PC-9 (cell line): ENCODE measurements at places on chromosomes 13 and 19. TPM values are rescaled to one million over a fixed set of nuclear protein-coding genes. Genes with fewer than 3 reads are reported as not detected.
A peak's percentile ranks its signal among the peaks of the same experiment; 100 is the strongest.

DNA sequence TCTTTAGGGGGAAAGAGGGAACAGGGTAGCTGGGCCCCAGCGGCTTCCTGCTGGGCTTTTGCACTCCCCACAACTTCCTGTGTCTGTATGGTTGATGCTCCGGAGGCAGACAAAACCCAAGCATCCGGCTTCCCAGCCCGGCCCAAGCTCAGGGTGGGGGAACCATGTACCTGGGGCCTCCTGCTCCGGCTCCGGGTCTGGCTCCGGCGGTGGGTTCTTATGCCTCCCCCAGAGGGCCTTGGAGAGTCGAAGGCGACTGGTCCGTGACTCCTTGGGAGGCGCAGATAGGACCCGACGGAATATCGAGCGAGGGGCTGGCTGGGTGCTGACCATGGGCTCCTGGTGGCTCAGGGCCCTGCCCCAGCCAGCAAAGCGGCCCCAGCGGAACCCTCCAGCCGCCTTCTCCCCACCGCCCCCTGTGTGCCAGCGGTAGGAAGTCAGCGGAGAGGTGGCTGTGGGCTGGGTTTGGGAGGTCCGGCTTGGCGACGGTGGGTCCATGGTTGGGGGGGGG, 428 bp downstream of the RASAL3 start:
- no peak overlapping the region for H3K4me3 ChIP-seq
- DNase-seq = no peak

DNA sequence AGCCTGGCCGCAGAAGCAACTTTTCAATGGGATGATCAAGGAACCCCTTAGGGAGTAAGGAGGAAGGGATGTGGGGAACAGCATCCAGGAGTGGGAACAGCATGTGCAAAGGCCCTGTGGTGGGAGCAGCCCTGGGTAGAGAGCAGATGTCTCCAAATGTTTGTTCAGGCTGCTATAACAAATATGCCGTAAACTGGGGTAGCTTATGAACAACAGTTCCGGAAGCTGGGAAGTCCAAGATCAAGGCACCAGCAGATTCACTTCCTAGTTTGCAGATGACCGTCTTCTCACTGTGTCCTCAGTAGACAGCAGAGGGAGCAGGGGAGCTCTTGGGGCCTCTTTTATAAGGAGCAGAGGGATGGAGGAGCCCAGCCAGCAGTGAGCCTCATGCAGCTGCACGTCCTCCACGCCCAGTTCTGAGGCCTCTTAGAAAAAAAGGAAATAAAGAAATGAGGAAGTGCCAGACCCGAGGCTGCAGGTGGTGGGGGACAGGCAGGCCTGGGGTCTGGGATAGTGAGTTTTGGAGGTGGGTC, 4.2 kb upstream of the LRRC25 start:
- no peak overlapping the region for H3K4me3 ChIP-seq
- peak; percentile 44 for DNase-seq
- no peaks in the 10 kb centered on the region for H3K36me3 ChIP-seq

CGB5 gene
- total RNA-seq = 1.1 and 1.9 TPM in 2 replicates

DNA sequence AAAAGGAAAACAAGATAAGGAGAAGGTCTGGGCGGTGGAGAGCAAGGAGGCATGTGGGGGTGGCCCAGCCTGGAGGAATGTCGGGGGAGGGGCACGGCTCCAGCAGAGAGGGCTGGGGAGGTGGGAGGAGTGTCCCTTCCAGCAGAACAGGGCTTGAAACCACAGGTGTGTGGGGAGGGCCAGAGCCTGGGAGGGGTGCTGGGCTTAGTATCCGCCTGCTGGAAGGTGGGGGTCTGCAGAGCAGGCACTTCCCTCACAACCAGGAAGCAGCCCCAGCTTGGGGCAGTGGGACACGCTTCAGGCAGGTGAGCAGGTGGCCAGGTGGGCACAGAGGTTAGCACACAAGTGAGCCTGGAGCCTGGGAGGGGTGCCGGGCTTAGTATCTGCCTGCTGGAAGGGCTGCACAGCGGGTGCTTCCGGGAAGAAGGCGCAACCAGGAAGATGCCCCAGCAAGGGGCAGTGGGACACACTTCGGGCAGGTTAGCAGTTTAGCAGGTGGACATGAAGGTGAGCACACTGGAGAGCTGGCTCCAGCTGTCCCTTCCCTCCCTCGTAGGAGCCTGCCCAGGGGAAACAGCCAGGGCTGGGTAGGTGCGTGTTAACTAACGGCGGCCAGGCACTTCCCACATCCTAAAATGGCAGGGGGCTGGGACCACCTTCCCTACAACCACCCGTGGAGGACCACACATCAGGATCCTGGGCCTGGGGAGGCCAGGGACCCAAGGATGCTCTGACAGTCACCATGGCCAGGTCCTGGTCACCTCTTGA, 3.0 kb downstream of the GAS6 start:
- no peaks in the 10 kb centered on the region for H3K36me3 ChIP-seq
- peaks cover 13% of the 10 kb centered on the region; the same call in 1 of the 2 replicates for H3K4me1 ChIP-seq
- DNase-seq = no peak
- H3K27ac ChIP-seq = no peak overlapping the region
- no peak overlapping the region for H3K4me3 ChIP-seq
- H3K27me3 ChIP-seq = peaks cover 8% of the 10 kb centered on the region; the same call in 1 of the 2 replicates

DNA sequence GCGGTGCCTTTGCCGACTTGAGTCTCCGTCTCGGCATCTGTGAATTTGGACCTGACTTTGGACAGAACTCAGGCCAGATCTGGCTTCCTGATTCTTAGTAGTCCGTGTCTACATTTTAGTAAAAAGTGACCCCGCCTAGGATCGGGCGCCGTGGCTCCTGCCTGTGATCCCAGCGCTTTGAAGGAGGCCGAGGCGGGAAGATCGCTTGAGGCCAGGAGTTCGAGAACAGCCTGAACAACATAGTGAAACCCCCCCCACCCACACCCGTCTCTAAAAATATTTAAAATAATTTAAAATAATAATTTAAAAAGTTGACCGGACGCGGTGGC, 849 bp upstream of the TCF3 start:
- H3K36me3 ChIP-seq = no peaks in the 10 kb centered on the region
- no peak for DNase-seq
- peaks cover 37% of the 10 kb centered on the region for H3K4me1 ChIP-seq
- peak overlapping the region; percentile 59 for H3K27ac ChIP-seq

FBN3 gene
- 0.05 TPM in 1 of 2 replicates, not detected in the other for total RNA-seq

ICAM1 gene
- 23.8 and 32.9 TPM in 2 replicates for total RNA-seq

- H3K27me3 ChIP-seq = no peaks in the 10 kb centered on the region
- peak; percentile 44 for DNase-seq
- H3K4me3 ChIP-seq = no peak overlapping the region
- no peaks in the 10 kb centered on the region for H3K36me3 ChIP-seq
- H3K27ac ChIP-seq = no peak overlapping the region
Observed at GRCh38 chr13:48819899-48820298, 155.8 kb upstream of the FNDC3A start.

- no peaks in the 10 kb centered on the region for H3K36me3 ChIP-seq
- H3K4me1 ChIP-seq = peaks cover 11% of the 10 kb centered on the region
- DNase-seq = no peak
- no peak overlapping the region for H3K27ac ChIP-seq
Observed at GRCh38 chr13:43146400-43146799, 123.0 kb downstream of the DNAJC15 start.

- H3K27ac ChIP-seq = 0 out of 2 replicates have a peak overlapping the region, but pooled peaks have one; percentile 57
- H3K4me3 ChIP-seq = peak overlapping the region; percentile 72; the same call in 1 of the 2 replicates
- no peaks in the 10 kb centered on the region for H3K27me3 ChIP-seq
Observed at GRCh38 chr13:60398907-60399589, 2.0 kb downstream of the TDRD3 start.

DNA sequence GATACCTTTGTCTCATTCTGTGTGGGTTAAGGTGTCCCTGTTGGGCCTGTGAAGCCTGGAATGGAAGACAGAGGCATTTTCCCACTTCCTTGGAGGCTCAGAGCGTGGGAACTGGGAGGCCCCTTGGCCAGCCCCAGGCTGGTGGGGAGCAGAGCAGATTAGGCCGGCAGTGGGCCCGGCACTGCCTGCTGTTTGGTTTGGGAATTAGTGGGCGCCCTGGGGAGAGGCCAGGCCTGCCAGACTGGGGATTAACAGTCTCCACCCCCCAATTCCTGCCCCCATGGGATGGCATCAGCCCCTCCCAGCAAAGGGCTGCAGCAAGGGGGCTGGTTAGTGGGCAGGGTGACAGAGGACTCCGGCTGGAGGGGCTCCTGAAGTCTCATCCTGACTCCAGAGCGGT, 3.1 kb upstream of the BEST2 start:
- no peak overlapping the region for H3K27ac ChIP-seq
- peaks cover 18% of the 10 kb centered on the region for H3K27me3 ChIP-seq
- peaks cover 15% of the 10 kb centered on the region for H3K4me1 ChIP-seq
- no peak for DNase-seq
- peaks cover 17% of the 10 kb centered on the region for H3K36me3 ChIP-seq
- no peak overlapping the region for H3K4me3 ChIP-seq

KIR2DL3 gene
- total RNA-seq = not detected in 2 replicates

HSH2D gene
- total RNA-seq = 10.9 and 13.7 TPM in 2 replicates

DNA sequence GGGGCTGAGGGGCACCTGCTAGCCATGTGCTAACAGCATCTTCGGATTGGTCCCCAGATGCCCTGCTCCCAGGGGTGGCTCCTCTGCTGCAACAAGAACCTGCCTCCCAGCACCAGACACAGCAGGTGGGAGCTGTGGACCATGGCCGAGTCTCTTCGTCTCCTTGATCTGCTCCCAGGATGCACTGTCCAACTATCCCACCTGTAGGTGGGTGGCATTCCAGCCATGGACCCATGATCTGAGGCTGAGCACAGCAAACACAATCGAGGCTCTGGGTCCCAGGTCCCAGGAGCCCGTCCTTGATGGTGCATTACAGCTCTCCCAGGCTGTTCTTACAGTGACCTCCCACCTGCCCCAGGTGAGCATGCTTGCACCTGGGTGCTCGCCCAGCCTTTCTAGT, 1.6 kb downstream of the ZNF837 start:
- H3K27ac ChIP-seq = no peak overlapping the region
- no peak overlapping the region for H3K4me3 ChIP-seq
- DNase-seq = no peak
- H3K36me3 ChIP-seq = no peaks in the 10 kb centered on the region

LGALS14 gene
- total RNA-seq = not detected in 2 replicates

- H3K36me3 ChIP-seq = no peaks in the 10 kb centered on the region
- no peak overlapping the region for H3K4me3 ChIP-seq
- no peak for DNase-seq
- H3K27me3 ChIP-seq = peaks cover 39% of the 10 kb centered on the region
- no peaks in the 10 kb centered on the region for H3K4me1 ChIP-seq
Observed at GRCh38 chr13:36051082-36051481, 80.1 kb downstream of the DCLK1 start.

ZNF8 gene
- 6.2 and 6.4 TPM in 2 replicates for total RNA-seq

DNA sequence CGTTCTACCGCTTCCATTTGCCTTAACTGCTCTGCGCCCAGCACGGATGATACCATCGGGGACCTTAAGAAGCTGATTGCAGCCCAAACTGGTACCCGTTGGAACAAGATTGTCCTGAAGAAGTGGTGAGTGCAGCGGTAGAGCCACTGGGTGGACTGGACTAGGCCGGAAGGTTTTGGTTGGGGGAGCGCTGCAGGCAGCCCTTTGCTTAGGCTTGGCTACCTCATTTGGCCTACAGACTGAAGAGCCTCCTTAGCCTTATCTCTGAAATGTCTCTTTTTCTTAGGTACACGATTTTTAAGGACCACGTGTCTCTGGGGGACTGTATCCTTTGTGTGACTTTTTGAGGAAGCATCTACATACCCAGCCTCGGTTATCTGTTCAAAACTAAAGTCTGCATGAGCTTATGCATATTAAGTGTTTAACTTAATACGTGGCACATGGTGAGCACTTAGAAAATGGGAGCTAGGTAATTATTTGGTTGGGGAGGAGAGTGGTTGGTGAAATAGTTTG, 889 bp downstream of the UBL5 start:
- peaks cover 16% of the 10 kb centered on the region for H3K4me1 ChIP-seq
- H3K36me3 ChIP-seq = no peaks in the 10 kb centered on the region; the same call in 1 of the 2 replicates
- no peaks in the 10 kb centered on the region for H3K27me3 ChIP-seq

- no peaks in the 10 kb centered on the region for H3K27me3 ChIP-seq
- H3K36me3 ChIP-seq = no peaks in the 10 kb centered on the region
- H3K27ac ChIP-seq = no peak overlapping the region
Observed at GRCh38 chr13:44868397-44868796, 120.9 kb downstream of the NUFIP1 start.

NBEA gene
- 4.0 and 4.5 TPM in 2 replicates for total RNA-seq

DNA sequence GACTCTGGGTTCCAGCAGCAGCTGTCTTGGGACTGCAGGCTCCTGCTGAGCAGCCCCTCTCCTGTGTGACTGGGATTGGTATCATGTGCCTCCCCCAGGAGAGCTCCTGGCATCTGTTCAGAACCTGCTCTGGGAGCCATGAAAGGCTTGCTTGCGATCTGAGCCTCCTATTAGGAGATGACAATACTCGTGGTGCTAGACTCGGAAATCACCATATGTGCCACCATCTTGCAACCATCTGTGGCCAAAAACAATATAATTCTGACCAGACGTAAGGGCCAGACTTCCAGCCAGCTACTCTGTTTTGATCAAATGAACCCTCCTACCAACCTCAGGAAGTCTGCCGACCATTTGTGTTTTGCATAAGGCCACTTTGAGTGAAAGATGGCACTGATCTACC, 484.7 kb downstream of the IRS2 start:
- DNase-seq = no peak
- no peaks in the 10 kb centered on the region for H3K4me1 ChIP-seq
- no peaks in the 10 kb centered on the region for H3K36me3 ChIP-seq
- no peak overlapping the region for H3K27ac ChIP-seq
- H3K4me3 ChIP-seq = no peak overlapping the region
- no peaks in the 10 kb centered on the region for H3K27me3 ChIP-seq

- H3K36me3 ChIP-seq = no peaks in the 10 kb centered on the region
- peak within 1 kb of the TSS; percentile 60 for H3K4me3 ChIP-seq
- peak; percentile 92 for DNase-seq
- no peaks in the 10 kb centered on the region for H3K27me3 ChIP-seq
Observed at GRCh38 chr19:55075371-55075998, at the start of gene EPS8L1. Gene EPS8L1 (plus strand): TSS chr19:55075869. CDS start chr19:55076445, 576 bp downstream.
